NCI-H1930 (cell line): ENCODE measurements at places on chromosomes 4 and X.

GRCh38 chr4:42152507-42153504, at the start of gene BEND4:
Gene BEND4 (minus strand): TSS chr4:42152655. CDS start chr4:42152143, 512 bp downstream.
- DNase-seq: peak; percentile 41

GRCh38 chr4:94244087-94244828, 36.6 kb downstream of the SMARCAD1 start:
- no peak for DNase-seq

DNA sequence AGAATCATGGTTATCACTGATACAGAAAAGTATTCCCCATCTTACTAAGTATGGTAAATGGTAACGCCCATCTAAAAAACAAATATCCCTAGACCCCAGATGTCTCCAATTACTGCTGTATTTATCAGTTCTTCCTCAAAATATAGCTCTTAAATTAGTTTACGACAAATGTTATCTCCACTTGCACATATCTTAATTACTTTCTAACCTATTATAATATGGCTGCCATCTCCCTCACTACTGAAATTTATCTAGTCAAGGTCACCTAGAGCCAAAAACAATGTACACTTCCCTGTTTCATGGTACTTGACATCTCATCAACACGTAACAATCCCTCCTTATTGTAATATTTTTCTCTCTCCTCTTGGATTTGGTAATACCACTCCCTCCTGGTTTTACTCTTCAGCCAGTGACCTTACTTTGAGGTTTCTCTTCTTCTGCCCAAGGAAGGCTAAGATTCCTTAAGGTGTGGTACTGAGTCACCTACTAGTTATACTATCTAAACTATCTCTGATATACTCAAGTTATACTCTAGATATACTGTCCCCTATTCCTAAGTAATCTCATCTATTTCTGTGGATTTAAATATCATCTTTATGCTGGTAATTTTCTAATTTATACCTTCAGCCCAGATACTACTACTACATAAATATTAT, 8.6 kb downstream of the LCORL start:
- DNase-seq: no peak

DNA sequence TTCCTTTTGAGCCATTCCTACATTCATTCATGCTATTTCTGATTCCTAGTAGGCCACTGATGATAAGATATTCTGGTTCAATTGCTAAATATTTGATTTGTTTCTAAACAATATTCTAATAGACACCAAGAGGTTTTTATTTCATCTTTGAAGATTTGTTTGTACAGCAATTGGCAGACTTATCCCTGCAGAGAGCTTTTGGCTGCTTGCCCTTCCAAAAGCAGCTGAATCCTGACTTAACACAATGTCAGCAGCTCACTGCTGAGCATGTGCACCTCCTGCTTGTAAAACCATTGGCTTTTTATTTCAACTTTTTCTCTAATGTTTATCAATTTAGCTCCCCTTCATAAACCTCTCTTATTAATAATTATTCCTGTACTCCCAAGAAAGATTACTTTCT, 45.3 kb downstream of the MMRN1 start:
- DNase-seq: peak; percentile 41

- DNase-seq: no peak
Observed at GRCh38 chr4:29278585-29278984, 1441.6 kb upstream of the PCDH7 start.

DNA sequence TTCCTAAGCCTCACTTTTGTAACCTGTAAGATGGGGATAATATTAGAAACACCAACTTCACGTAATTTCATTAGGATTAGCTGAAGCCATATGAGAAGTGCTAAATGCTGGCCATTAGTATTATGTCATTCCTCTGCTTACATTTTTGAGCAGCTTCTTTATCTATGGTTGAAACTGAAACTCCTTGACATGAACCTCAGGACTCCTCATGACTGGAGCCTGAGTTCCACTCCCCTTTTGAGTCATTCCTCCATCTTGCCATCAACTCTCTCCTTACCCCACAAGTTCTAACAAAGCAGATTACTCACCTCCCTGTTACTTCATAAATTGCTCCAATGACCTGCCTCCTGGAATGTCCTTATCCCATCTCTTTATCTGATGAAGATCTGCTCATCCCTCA, 123.2 kb upstream of the KCNIP4 start:
- no peak for DNase-seq

DNA sequence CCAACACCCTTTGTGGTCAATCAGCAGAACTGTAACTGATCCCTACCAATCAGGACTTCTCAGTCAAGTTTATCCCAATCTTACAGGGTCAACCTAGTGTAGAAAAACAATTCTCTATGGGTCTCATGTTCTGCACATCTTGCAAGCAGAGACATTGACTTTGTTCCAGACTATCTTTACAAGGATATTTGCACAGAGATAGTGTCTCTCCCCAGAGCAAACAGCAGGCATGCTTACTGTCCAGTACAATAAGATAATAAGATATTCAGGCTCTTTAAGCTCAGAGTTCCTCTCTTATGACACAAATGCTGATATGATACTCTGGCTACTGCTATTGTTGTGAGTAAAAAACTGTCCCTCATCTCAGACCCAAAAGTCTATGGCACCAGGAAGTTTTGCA, 53.2 kb downstream of the ACSL4 start:
- no peak for DNase-seq

GRCh38 chrX:136106920-136107528, 40.3 kb upstream of the FHL1 start:
- no peak for DNase-seq

GRCh38 chrX:9851890-9852289, 65.7 kb downstream of the SHROOM2 start:
- DNase-seq: no peak

- no peak for DNase-seq
Observed at GRCh38 chrX:139892512-139892911, 40.3 kb downstream of the ATP11C start.

- DNase-seq: peak; percentile 8
Observed at GRCh38 chrX:30653415-30654131, at the start of gene GK. Gene GK (plus strand): TSS chrX:30653423. CDS start chrX:30653538, 115 bp downstream.

DNA sequence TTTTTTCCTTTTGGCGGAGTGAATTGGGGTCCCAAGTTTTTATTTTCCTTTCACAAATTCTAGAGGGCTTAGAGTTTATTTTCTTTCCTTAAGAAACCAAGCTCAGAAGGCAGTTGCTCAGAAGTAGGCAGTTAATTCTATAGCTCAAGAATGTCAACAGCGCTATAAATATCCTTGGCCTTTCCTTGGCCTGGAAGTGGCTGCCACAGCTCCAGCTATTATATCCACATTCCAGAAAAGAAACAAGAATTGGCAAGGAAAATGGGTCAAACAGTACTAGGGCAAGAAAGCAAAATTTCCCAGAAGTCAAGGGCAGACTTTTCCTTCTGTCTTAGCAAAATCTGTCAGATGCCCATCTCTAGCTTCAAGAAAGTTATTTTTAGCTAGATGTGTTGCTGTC, 31.0 kb downstream of the SLC10A6 start:
- DNase-seq: no peak

DNA sequence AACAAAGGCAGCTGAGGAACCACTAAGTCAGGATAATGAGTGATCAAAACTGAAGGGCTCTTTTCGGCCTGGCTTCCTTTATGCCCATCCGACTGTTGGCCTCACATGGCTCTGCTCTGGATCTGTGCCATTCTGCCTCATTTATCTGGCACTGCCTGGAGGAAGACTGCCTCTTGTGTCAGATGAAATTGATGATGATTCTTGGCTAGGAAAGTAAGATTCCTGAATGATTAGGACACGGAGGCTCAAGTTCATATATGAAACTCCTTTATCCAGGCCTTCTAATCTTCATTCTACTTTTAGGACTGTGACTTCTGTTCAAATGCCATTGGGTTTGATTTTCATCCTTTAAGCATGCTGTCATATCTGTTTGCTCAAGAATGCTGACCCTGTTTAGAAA, 475.4 kb upstream of the RPS6KA3 start:
- no peak for DNase-seq

DNA sequence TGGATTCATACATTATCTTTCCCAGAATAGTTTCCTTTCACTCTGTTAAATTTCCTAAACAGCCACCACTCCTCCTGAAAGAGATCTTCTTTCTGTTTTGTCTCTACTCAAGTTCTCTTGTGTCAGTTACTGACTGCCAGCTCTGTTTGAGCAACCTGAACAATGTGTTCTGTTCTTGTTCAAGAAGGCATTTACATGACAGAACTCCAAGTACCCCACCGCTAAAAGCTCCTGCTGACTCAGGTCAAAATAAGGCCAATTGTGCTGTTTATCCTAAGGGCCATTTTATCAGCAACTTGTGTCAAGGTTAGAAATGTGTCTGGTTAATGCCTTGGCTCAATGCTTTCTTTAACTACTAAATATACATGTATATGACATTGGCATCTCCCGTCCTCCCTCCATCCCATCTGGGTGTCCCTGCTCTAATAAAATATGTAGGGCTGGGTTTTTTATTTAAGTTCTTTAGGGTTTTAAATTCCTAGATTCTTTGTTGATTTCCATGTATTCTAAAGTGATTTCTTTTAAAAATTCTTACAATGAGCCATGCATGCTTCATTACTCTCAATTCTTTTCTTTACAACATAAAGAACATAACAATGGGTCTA, 144.3 kb upstream of the PAQR3 start:
- no peak for DNase-seq

GRCh38 chrX:65874765-65875164, 165.1 kb downstream of the VSIG4 start:
- no peak for DNase-seq

DNA sequence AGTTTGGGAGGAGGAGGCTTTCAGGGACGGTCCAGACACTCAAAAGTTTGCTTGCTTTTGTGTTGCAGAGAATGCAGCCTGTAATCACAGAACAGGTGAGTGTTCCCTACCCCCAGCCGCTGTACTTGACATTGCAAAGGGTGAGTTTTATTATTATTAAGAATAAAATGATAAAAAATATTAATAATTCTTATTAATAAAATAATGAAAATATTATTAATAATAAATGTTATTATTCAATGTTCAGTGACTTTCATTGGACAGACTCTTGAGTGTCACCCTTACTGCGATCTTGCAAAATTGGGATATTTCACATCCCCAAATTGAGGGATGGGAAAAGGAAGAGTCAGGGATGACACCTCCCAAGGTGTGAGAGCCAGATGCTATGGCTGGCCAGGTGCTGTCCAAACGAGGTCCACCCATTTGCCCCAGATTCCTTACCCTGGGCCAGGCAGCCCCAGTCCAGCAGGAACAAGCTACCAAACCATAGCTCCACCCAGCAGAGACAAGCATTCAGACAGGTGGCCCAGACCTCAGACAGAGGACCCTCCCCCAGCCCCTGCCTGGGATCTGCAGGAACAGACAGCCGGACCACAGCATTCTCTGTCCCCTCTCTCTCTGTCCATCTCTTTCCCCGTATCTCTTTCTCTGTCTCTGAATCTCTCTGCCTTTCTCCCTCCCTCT, 22.4 kb downstream of the IL3RA start:
- DNase-seq: no peak

GRCh38 chr4:40662962-40663604, 33.4 kb upstream of the RBM47 start:
- peak; percentile 62 for DNase-seq

GRCh38 chr4:39928538-39928937, 49.2 kb downstream of the PDS5A start:
- no peak for DNase-seq

- no peak for DNase-seq
Observed at GRCh38 chr4:145502809-145503208, 21.2 kb downstream of the SMAD1 start.

- DNase-seq: no peak
Observed at GRCh38 chr4:75254745-75255144, 259.5 kb downstream of the RCHY1 start.

GRCh38 chrX:101057093-101057714, 5.3 kb upstream of the TRMT2B start:
- DNase-seq: no peak

DNA sequence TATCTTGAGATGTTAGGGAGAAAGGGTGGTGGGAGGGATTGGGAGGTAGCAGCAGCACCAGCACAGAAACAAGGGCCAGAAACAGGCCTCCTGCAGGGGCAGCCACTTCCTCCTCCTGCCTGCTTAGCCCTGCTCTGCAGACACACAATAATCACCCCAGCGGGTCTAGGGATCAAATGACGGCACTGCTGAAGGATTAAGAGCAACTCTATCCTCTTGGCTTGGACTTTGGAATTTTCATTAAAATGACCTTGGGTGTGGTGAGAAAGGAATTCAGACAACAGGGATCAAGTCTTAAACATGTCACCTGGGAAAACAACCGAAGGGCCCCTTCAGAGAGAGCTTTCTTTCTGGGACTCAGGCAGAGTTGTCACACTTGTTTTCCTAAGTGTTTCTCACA, 353.4 kb downstream of the SPRY1 start:
- no peak for DNase-seq

DNA sequence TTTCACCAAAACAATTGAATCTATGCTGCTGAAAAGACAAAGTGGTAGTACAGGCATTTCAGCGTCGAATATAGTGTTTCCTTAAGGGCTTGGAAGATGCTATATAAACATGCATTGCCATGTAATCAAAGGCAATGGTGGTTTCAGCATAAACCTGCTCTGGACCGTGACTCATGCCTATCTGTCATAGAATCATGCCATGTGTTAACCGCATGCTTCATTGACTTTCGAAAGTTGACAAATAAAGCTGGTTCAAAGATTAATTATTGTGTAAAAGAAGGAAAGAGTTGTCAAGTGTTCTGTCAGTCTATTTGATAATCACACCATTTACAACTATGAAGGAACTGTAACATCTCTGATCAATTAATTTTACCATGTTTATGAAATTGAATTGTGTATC, 83.2 kb downstream of the FUNDC1 start:
- DNase-seq: no peak

DNA sequence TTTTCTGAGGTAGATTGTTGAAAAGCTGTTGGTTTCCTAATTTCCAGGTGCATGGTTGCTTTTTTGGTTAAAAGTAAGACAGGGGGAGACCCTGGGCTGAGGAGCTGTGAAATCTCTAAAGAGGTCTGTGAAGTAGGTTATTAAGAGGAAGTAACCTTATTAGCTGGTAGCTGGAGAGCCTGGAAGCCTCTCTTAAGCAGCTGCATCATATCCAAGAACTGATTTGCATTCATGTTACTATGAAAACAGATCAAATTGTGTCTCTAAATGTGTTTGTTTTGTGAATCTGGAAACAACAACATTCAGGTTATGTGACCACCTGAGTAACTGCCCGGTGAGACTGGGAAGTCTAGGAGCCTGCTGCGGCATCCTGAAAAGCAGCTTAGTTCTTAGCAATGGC, 54.1 kb downstream of the ARHGAP10 start:
- DNase-seq: no peak

GRCh38 chrX:52284865-52285264, 84.0 kb upstream of the XAGE2 start:
- no peak for DNase-seq

DNA sequence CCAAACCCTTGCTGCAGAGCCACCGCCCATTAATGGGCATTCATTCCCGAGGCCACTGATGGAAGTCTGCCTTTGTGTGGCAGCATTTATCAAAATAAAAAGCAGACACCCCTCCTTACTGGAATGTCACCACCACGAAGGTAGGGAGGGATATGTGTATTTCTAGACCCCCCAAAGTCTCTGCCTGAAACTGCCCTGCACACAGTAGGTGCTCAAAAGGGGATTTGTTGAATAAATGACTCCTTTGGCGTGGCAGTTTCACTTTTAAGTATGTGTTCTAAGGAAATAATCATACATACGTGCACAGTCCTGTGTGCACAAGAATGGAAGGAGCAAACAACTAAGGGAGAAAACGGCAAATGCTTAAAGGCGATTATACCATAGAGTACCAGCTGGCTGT, 23.6 kb upstream of the GLOD5 start:
- no peak for DNase-seq

GRCh38 chr4:95092766-95093165, 335.0 kb downstream of the BMPR1B start:
- peak; percentile 63 for DNase-seq

- DNase-seq: peak; percentile 54
Observed at GRCh38 chr4:74311696-74312313, 3.5 kb downstream of the EPGN start.
